A549 treated with Hydrocortisone at 1 μM for 4 hours (cell line): ENCODE measurements at places on chromosomes 16 and 17. TPM values are rescaled to one million over a fixed set of nuclear protein-coding genes. Genes with fewer than 3 reads are reported as not detected.

Gene SMIM36
- total RNA-seq = not detected in 5 replicates

Gene DBNDD1
- 51.4 to 64.5 TPM (median 59.9 TPM) in 5 replicates for total RNA-seq

Gene HS3ST3B1
- 0.93 to 1.2 TPM (median 1.2 TPM) in 5 replicates for total RNA-seq

Gene KRTAP3-2
- 0.26 to 0.44 TPM (median 0.29 TPM) in 5 replicates for total RNA-seq

Gene ZNF785
- total RNA-seq = not detected in 5 replicates

Gene KRTAP4-4
- total RNA-seq = not detected in 5 replicates

Gene ETV4
- 54.5 to 64.7 TPM (median 61.4 TPM) in 5 replicates for total RNA-seq

Gene NPIPA8
- 0.53 to 1.0 TPM (median 0.84 TPM) in 5 replicates for total RNA-seq
